ENCODE measurements at places on chromosomes 6 and 20.

DNA sequence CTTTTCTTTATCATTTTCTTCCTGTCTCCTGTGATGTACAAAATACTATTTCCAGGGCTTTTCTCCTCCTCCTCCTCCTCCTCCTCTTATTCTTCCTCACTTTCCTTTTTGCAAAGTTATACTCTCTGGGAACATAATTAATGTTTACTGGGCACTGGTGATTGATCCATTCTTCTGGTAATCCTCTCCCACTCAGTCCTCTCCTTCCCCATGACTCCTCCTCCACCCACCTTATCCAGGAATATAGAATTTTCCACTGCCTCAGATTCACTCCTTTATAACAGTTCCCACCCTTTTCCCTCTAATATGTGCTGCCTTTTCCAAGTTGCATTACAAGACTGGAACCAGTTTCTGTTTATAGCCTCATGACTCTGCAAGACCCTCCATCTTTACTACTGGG is 62.5 kb upstream of the IYD start:
- no peak for DNase-seq

DNA sequence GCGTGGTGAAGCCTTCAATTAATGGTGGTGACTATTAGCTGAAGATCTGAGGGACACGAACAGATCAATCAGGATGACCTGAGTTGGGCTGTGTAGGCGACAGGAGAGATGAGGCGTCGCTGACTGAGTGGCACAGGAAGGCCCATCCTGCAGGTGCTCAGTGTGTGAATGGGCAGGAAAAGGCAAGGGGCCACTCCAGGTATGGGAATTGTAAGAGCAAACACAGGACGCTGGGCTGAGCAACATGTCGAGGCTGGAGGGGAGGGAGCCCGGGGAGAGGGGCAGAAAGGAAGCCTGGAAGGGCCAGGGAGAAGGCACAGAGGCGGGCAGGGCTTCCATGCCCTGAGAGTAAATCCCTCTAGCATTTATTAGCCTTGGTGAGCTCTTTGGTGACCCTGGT is 151.0 kb downstream of the VEGFA start:
- DNase-seq: no peak

- no peak for DNase-seq
Measured at GRCh38 chr6:28330041-28330440, 5.9 kb downstream of the ZSCAN31 start.

DNA sequence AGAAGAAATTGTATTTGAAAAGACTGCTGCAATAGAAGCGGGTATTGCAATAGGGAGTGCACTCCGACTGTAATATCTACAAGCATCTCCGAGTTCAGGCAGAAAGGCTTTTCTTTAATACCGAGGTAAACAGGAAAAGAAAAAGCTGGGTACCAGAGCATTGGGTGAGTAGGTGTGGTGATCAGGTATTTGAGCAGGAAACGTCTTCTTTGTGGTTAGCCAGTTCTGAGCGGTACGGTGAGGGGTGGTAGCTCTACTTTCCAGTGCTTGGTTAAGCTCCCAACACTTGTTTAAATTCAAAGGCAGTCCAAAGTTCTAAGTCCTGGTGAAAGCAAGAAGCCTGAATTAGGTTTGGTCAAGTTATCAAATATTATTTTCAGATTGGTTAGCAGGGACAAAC is 404.1 kb downstream of the LMBRD1 start:
- DNase-seq: no peak

DNA sequence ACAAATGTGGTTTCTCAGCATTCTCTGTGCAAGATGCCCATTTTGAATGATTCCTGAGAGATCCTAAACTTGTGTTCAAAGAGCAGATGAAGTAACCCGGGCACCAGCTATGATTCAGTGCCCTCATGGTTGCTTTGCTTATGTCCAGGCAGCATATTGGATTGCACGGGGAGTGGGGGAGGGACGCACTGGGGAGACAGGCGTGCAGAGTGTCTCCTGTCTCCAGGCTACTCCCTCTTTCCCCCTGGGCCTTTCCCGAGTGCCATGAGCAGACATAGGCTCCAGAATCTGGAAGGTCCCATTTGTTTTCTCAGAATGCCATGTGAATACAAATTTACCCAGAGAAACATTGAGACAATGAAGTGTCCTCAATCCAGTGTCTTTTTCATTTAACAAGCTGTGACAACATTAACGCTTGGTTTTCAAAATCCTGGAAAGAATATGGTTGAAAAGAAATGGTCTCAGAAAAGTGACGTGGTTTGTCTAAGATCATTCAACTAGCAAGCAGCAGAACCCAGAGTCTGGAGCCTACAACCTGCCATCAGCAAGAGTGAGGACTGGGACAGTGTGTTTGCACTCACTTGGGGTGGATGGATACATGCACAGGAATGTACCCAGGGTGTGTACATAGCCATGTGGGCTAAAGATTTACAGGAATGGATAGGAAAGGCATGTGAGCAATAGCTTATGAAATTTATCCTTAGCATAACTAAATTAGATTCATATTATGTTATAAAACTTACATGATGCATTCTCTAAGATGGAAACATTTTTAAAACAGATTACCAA is 4.2 kb downstream of the SYNDIG1 start:
- no peak for DNase-seq

GRCh38 chr6:19929312-19929711 is 92.1 kb downstream of the ID4 start:
- no peak for DNase-seq

DNA sequence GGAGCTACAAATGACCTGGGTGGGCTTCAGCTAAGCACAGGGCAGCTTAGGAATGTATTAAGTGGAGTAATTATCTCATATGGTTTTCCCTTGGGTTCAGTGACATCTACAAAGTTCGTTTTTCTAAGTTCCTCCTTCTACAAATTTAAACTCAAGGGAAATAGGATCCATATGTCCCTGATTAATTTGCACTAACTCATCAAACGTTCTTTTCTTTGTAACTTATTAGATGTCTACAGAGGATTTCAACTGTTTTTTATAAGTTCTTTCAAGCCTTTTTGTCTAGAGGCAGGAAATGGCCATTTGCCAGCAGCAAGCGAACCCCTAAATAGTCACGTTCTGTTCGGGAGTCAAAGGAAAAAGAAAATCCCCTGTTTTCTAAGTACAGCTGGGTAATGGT is 1060.3 kb downstream of the KIF16B start:
- DNase-seq: no peak

DNA sequence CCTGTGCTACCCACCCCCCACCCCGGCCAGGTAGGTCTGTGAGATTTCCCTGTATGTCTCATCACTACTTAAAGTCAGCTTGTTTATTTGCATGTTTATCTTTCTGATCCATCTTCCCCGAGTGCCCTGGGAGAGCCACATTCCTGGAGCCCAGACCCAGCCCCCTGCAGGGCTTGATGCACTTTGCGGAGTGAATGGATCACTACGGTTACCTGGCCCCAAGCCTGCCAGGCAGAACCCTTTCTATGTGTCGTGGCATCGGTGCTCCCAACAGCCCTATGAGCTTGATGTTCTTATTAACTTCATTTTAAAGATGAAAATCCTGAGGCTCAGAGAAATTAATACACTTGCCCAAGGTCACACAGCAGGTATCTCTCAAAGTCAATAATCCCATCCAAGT is 13.6 kb upstream of the SLCO4A1 start:
- no peak for DNase-seq

DNA sequence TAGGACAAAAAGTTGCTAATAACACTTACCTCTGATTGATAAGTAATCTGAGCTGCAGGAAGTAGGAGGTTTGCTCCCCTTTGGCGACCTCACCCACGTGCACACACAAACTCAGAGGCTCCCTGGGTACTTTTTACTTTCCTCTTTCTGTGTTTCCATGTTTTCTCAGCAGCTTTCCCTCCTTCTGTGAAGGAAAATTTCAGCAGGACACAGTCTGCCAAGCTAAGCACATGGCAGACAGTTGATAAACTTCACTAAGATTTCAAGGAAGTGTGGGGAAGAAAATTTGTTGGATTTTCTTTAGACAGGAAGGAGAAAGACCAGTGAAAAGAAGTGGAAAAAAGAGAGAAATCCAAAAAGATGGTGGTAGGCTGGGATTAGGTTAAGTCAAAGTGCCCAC is 215.5 kb upstream of the ARG1 start:
- no peak for DNase-seq

GRCh38 chr20:43586641-43587040 is 4.1 kb upstream of the IFT52 start:
- DNase-seq: no peak

- DNase-seq: peak; percentile 80
Measured at GRCh38 chr6:150865406-150866146, at the start of gene MTHFD1L. MTHFD1L (plus strand) TSS chr6:150865702; CDS start chr6:150865823, 121 bp downstream.

DNA sequence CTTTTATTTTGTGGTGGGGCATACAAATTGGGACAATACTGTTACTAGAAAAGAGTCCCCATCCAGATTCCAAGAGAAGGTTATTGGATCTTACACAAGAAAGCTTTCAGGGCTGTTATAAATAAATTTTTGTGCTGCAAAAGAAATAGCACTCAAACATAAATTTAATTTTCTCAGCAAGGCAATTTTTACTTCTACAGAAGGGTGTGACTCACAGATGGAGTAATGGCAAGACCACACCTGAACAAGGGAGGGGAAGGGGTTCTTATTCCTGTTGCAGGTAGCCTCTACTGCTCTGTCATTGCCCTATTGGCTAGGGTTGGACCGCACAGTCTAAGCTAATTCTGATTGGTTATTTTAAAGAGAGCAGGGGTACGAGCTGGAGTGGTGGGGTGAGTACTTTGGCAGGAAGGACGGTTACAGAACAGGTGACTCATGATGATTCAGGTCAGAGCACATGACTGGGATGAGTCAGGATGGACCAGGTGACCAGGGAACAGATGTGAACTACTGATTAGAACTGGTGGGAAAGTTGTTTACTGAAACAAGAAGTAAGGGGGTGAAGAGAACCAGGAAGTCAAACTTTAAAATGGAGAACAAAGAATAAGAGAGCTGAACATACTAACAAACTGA is 41.1 kb downstream of the CNR1 start:
- no peak for DNase-seq

- DNase-seq: no peak
Measured at GRCh38 chr6:167915139-167915538, 82.3 kb upstream of the KIF25 start.

DNA sequence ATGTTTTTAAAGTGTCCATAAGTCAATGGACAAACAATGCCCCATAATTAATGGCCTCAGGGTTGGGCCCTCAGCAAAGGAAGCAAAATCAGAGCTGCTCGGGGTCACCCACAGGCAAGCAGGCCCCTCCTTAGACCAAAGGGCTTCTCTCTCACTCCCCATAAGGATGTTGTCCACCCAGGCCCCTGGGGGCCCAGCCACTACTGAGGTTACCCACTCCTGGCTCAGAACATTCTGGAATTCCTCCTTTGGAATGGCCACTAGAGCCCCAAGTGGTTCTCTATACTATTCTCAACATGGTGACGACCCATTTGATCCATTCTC is 50.9 kb downstream of the BANF2 start:
- DNase-seq: no peak

GRCh38 chr20:62066339-62066982 is 780 bp upstream of the TAF4 start:
- no peak for DNase-seq

DNA sequence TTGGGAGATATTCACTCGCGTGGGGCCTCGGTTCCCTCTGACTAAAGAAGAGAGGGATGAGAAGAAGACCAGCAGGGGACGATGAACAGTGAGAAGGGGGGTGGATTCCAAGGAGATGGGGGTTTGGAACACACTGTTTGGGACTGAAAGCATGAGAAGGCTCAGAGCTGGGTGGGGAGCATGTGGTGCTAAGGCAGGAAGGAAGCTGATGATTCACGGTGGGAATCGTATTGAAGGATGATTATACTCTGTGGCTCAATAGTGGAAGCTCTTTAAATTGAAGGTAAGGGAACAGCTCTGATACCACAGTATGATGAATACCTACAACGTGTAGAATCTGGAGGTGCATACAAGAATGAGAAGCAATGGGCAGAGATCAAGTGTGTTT is 117.5 kb upstream of the KCNK16 start:
- no peak for DNase-seq

DNA sequence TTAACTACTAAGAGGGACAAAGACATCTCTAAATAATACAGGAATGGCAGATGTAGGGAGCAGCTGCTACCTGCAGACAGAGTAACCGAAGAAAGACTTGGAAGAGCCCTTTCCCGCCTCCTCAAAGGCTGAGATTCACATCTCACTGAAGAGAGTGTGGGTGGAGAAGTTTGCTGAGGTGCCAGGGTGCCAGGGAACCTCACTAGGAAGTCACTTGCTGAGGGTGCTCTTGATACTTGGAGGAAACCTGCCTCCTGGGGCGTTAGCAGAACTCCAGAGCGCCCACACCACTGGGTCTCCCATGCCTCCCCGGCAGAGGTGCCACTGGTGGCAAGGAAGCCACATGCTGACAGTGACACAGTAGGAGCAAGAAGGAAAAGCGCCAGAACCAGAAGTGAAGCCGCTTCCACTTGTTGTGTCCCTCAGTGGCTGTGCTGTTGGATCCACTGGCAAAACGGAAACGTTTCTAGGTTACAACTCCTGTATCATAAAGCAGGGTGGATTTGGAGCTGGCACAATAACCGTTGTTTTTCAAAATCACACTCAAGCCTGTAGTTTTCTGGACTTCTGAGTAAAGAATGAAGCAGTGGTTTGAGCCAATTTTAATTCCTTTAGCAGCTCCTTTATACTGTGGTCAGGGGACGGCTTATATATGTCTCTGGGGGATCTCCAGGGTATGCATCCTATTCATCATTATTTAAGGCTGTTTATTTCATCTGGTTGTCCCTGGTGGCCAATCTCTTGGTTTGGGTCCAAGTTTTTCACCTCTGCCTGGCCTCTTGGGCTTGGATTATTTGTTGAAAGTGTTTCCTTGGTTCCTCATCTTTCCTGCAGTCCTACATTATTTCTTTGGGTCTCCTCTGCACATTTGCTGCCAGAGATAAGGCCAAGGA is 64.5 kb downstream of the CDC5L start:
- no peak for DNase-seq

DNA sequence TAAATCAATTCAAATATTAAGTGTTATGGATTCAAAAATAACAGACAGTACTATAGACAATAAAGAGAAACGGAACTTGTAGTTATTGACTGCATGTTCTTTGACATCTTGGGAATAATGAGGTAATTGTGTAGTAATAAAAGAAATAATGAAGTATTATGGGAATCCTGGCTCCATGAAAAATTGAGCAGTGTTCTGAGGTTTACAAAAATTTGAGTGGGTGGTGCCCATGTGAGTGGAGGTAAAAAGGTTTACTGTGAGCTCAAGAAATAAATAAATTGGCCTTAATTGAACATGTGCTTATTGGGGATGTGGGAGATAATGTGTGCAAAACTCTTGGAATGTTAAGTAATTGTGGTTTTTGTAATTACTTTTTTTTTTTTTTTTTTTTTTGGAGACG is 1013.7 kb upstream of the GJE1 start:
- DNase-seq: no peak

DNA sequence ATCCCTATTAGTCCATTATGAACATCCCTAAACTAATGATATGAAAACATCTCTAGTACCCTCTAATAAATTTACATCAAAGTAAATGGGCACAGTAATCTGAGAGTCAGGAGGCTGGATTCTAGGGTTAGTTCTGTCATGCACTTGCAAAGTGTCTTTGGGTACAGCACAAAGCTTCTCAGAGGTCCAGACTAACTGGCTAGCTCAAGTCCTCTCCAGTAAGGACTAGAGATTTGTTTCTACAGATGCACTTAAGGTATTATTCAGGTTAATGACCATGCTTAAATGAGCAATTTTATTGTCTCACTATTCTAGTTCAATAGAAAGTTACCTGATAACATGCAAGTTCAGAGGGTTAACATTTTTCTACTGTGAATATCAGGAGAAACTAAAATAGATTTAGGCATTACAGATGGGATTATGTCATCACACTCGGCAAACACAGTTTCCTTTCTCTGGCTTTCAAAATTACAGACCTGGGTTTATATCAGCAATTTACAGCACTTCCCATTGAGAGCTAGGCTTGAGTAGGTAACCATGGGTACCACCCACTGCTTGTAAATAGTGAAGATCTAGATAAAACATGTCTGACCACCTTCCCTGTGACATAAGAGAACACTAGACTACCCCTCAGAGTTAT is 402.9 kb upstream of the RUNX2 start:
- no peak for DNase-seq

Measured in AG09319 (cell line).